ENCODE measurements at places on chromosomes 5 and 9. TPM values are rescaled to one million over a fixed set of nuclear protein-coding genes. Genes with fewer than 3 reads are reported as not detected.

Gene CNTNAP3
- total RNA-seq, result 8.0 TPM

DNA sequence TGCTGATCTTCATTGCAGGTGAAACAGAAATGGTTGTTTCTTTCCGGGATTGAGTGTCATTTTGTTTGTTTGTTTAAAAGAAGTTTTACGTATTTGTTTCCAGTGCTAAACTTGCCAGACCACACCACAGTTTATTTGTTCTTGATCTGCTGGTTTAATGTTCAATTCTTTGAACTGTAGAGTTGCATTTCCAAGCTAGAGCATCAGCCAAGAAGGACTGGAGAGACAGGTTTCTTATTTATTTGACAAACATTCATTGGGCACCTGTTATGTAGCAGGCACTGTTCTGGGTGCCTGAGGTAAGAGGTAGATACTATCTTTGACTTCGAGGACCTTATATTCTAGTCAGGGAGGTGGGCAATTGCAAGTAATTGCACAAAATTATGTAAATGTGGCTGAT lies 45.0 kb downstream of the MCCC2 start:
- no peak overlapping the region for H3K27ac ChIP-seq
- no peaks in the 10 kb centered on the region for H3K4me1 ChIP-seq
- DNase-seq, result no peak
- H3K27me3 ChIP-seq, result no peaks in the 10 kb centered on the region
- H3K4me3 ChIP-seq, result no peak overlapping the region

GRCh38 chr5:59092758-59093157 lies 509.9 kb downstream of the RAB3C start:
- peak overlapping the region; percentile 40 for H3K4me3 ChIP-seq
- no peaks in the 10 kb centered on the region for H3K36me3 ChIP-seq
- H3K27me3 ChIP-seq, result no peaks in the 10 kb centered on the region

Gene PRDM9
- total RNA-seq, result not detected

- H3K4me3 ChIP-seq, result no peak overlapping the region
- H3K27ac ChIP-seq, result no peak overlapping the region
- no peak for DNase-seq
- no peaks in the 10 kb centered on the region for H3K27me3 ChIP-seq
- no peaks in the 10 kb centered on the region for H3K36me3 ChIP-seq
Observed at GRCh38 chr5:19002111-19002510, 985.9 kb downstream of the CDH18 start.

- no peak overlapping the region for H3K4me3 ChIP-seq
- H3K27me3 ChIP-seq, result no peaks in the 10 kb centered on the region
Observed at GRCh38 chr9:23245067-23245466, 581.0 kb downstream of the ELAVL2 start.

DNA sequence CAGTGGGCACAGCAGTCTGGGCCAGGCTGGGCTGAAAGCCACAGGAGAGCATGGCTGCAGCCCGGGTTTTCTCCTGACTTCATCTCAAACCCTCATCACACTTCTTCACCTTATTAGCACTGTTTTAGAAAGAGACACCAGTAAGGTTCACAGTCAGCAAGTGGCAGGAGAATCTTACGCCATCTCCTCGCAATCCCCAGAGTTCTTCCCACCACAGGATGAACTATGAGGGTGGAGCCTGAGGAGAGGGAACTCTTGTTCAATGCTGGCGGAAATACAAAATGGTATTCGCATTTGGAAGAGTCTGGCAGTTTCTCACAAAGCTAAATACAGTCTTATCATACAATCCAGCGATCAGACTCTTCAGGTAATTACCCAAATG lies 14.7 kb downstream of the BICD2 start:
- no peak overlapping the region for H3K4me3 ChIP-seq
- H3K36me3 ChIP-seq, result no peaks in the 10 kb centered on the region

Gene NEUROG1
- total RNA-seq, result not detected

DNA sequence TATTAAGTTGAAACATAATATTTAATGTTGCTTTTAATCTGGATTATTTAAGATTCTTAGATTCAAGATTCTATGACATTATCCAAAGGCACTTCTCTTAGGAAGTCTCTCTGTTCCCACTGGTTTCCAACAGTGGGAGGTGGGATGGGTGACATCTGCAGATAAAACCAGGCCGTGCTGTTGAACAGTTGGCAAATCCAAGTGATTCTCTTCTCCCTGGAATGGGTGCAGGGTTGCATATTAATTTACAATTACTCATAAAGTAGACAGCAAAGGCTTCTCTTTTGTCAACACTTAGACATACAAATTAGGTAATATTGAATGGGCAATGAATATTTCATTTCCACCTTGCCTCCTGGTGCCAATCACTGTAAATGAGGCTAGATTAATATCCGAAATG lies 233.7 kb upstream of the IL12B start:
- no peaks in the 10 kb centered on the region for H3K27me3 ChIP-seq
- DNase-seq, result no peak

Gene ZNF483
- total RNA-seq, result 6.5 TPM

GRCh38 chr5:33840927-33841547 lies 50.8 kb downstream of the ADAMTS12 start:
- H3K4me3 ChIP-seq, result no peak overlapping the region
- H3K4me1 ChIP-seq, result no peaks in the 10 kb centered on the region
- no peaks in the 10 kb centered on the region for H3K27me3 ChIP-seq
- DNase-seq, result no peak
- H3K36me3 ChIP-seq, result no peaks in the 10 kb centered on the region

- no peaks in the 10 kb centered on the region for H3K27me3 ChIP-seq
- no peak overlapping the region for H3K4me3 ChIP-seq
- H3K4me1 ChIP-seq, result no peaks in the 10 kb centered on the region
Observed at GRCh38 chr5:61816585-61817450, 484.8 kb downstream of the ZSWIM6 start.

Gene SARDH
- total RNA-seq, result not detected

DNA sequence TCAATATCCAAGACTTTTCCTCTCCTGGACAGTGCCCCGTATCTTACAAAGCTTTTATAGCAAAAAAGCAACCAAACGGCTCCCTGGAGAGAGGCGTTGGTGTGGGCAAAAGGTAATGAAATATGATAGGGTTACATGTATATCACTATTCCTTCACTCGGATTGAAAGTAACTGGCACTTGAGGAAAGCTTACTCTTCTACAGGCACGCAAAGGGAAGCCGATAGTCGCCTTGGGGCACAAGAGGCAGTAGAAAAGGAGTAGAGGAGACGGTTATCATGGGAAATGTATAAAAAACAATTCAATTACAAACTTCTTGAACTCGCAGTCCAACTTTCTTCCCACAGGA lies 1.1 kb downstream of the DIAPH1 start:
- peaks cover 21% of the 10 kb centered on the region for H3K4me1 ChIP-seq
- peak overlapping the region; percentile 79 for H3K4me3 ChIP-seq

Gene F2RL1
- total RNA-seq, result 15.8 TPM

- H3K27ac ChIP-seq, result no peak overlapping the region
- no peak overlapping the region for H3K4me3 ChIP-seq
- no peak for DNase-seq
- H3K27me3 ChIP-seq, result no peaks in the 10 kb centered on the region
- peaks cover 45% of the 10 kb centered on the region for H3K4me1 ChIP-seq
Observed at GRCh38 chr5:65986796-65987195, 60.4 kb downstream of the ERBIN start.

DNA sequence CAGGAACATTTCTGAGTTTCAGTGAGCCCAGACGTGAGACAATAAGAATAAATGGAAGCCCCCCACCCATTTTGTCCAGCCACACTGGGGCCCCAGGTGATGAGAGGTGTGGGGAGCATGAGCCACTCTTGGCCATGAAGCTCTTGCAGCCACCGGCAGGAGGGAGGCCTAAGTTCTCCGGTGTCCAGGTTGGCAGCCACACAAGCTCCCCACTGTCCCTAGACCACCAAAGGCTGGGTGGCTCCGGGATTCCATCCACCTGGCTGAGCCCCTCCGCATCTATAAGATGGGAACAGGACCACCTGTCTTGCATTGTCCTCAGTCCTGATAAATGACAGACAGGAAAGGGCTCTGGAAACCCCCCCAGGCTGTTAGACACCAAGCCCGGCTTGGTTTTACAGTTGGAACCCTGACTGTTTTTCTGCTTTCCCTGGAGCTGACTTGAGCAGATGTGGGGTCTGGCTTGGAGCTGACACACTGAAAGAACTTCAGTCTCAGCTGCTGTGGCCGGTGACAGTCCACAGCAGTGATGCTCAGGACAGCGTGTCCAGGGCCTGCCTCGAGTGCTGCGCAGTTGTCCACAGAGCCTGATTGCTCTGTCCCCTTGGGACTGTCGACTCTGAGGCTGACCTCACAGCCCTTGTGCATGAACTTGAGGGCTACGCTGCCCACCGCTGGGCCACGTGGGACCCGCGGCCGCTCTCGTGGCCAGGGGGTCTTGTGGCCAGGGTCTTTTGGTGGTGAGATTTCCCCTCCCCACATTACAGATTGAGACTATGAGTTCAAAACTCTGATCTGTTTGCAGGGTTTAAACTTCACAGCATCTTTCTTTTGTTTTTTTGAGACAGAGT lies 74.8 kb downstream of the PSMB7 start:
- DNase-seq, result no peak
- H3K4me1 ChIP-seq, result peaks cover 13% of the 10 kb centered on the region
- no peaks in the 10 kb centered on the region for H3K36me3 ChIP-seq

DNA sequence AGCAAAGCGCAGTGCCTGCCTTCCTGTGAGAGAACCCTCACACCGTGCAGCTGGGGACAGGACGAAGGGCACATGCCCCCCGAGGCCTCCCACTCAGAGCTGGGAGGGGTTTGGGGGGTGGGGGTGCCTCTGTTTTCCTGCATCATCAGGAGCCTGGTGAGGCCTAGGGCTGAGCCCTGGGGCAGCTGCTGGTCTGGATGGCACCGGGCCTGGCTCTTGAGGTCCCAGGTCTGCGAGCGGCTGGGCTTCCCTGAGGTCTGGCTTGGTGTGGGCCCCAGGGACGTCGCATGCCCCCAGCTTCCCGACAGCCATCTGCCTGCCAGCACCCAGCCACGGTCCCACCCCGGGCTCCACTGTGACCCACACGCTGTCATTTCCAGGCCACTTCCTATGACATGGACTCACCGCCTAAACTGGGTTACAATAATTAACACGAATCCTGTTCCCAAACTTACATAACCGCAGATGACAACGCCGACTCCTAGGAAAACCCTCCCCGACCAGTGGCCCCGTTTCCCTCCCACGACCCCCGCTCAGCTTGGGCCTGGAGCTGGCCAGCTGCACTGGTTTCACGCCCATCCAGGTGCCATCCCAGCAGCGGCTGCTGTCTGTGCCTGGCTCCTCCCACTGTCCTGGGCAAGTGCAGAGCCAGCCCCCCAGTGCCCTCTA lies 8.7 kb downstream of the NACC2 start:
- DNase-seq, result no peak
- peaks cover 64% of the 10 kb centered on the region for H3K4me1 ChIP-seq
- peaks cover 22% of the 10 kb centered on the region for H3K36me3 ChIP-seq
- H3K27me3 ChIP-seq, result no peaks in the 10 kb centered on the region
- peak overlapping the region; percentile 10 for H3K27ac ChIP-seq

Gene SLC45A2
- not detected for total RNA-seq

Gene SLC25A51
- 22.3 TPM for total RNA-seq

DNA sequence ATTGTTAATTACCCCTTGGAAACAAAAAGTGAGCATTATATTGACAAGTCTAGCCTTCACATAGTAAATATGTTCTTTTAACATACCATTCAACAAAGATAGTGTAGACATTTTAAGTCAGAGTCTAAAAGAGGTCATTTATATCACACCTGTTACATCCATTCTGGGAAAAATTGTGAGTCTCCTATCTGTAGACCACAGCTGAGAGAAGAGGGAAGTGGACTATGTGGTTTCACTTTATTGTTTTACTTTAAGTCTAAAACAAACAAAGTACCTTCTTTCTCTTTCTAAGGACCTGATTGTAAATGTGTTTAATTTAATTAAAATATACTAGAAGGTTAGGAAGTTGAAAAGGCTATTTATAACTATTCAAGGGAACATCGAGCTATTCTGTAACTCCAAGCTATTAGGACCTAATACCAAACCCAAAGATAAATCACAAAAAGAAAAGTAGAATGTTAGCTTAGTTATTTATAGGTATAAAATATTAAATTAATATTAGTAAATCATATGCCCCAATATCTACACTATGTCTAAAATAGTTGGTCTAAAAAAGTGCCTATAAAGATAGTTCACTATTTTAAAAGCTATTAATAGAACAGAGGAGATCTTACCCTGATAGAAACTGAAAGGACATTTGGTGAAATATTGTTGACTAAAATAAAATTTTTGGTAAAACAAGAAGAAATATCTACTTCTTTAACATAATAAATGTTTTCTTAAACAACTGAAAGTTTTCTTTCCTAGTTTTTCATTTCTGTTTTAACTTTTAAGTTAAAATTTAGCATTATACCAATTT lies 134.9 kb downstream of the TMEM167A start:
- no peaks in the 10 kb centered on the region for H3K4me1 ChIP-seq
- H3K27ac ChIP-seq, result no peak overlapping the region
- H3K27me3 ChIP-seq, result no peaks in the 10 kb centered on the region
- no peak overlapping the region for H3K4me3 ChIP-seq
- no peak for DNase-seq

DNA sequence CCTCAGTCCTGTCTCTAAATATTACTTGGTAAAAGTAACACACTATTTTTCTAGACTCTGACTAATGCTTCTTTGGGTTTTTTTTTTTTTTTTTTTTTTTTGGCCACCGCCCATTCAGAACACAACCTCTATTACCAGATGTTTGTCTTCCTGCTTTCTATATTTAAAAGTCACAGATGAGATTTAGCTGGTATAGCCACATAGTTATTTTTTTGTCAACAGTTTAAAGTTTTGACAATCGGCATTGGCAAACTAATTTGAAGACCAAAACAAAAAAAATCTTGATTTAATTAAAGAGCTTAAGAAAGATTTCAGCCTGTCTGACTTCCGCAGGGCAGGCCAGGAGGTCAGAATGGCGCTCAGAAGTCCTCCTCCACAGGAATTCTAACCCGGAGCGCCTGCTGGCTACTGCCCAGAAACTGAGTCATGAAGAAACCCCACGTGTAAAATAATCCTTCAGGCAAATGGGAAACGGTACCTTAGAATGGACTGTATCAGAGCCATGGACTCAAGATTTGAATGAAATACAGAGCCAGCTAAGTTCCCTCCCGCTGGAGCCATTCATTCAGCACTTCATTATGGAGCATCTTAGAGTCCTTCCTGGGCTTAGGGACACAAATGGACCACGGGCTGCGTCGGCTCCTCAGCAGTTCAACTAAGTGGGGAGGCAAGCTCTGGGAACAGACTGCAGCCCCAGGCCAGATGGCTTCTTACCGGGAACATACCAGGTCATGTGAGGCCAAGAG lies 55.6 kb downstream of the PTPDC1 start:
- no peaks in the 10 kb centered on the region for H3K27me3 ChIP-seq
- no peak overlapping the region for H3K4me3 ChIP-seq
- H3K36me3 ChIP-seq, result no peaks in the 10 kb centered on the region
- H3K4me1 ChIP-seq, result no peaks in the 10 kb centered on the region
- DNase-seq, result no peak

All from esophagus squamous epithelium (tissue), 5 donors.